Left renal pelvis (tissue), 4 donors: ENCODE measurements at places on chromosomes 11 and 22.

DNA sequence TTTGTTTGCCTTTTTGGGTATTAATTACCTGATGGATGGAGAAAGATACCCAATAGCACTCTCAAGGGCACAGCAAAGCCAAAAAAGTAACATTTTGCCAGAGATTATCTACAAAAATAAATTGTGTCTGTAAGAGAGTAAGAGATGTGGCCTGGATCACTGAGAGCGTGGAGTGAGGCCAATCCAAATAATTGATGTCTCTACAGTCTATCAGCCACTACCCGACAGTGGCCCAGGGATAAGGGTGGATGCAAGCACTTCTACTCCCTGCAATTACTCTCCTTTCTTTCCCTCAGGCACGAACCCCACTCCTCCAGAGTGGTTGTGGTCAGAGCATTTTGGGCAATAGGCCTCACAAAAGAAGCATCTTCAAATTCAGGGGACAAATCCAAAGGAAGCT is 92.3 kb upstream of the ZC3H12C start:
- no peak for DNase-seq

GRCh38 chr22:36743011-36743410 is 32.9 kb downstream of the IFT27 start:
- DNase-seq: no peak

GRCh38 chr11:123316003-123316402 is 114.1 kb upstream of the GRAMD1B start:
- no peak for DNase-seq

DNA sequence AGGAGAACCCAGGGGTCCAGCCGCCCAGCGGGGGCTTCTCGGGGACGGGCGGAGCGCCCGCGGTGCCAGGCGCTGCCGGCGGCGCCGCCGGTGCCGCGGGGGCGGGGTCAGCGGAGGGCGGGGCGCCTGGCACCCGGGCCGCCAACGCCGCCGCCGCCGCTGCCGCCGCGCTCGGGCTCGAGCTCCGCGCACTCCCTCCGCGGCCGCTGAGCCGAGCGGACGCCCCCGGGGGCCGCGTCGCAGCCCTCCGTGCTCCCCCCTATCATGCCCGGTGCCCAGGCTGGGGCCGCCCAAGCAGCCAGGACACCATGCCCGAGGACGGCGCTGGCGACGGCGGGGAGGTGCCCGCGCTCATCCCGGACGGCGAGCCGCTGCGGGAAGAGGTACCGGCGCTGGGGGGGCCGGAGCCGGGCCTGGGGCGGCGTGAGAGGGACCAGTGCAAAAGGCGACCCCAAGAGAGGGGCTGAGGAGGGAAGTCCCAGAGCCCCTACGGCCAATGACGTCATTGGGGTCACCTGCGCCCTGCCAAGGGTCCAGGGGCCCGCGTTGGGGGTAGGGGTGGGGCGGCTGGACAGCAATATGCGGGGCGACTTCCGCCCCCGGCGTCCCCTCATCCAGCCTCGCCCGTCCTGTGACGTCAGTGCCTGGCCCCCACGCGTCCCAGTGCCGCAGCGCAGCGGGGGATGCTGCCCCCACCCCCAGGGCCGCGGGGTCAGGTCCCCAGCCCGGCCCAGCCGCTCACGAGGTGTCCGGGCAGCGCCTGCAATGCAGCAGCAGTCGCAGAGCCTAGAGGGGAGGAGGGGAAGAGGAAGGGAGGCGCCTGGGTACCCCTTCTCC is at the start of gene TMEM151A:
TSS of gene TMEM151A (plus strand) at position 189 of the 837 bp plus-strand sequence. CDS start at position 309, 120 bp downstream.
- DNase-seq: no peak

DNA sequence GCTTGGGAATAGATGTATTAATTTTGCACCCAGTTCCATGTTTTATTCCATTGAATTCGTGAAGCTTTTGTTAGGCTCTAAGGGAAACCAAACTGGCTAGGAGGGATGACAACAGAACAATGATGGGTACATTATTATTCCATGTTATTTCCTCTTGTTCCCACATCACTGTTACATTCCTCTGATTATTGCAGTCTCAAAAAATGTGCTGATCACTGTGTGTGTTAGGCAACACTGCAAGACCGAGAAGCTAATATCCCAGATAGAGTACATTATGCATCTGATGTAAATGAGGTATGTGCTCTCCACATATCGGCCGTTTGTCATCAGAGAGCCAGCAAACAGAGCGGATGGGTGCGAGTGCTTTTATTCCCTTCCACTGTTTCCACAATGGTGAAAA is 327.9 kb downstream of the SOX6 start:
- DNase-seq: no peak

GRCh38 chr11:126336138-126336541 is 19.3 kb upstream of the ST3GAL4 start:
- DNase-seq: no peak

- no peak for DNase-seq
Measured at GRCh38 chr11:19820100-19820499, 107.5 kb downstream of the NAV2 start.

DNA sequence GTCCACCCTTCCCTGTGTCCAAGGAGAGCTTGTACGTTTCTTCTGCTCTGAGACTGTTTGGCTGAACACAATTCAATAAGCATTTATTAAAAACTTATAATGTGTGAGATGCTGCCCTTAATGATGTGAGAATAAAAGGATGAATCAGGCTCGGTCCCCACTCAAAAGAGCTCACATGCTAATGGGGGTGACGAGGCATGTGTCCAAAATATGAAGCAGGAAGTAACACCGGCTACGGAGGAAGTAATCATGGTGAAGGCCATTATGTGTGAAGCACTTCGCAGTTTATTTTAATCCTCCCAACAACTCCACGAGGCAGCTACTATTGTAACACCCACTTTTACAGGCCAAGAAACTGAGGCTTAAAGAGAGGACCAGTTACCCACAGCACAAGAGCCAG is 3.4 kb upstream of the RASD2 start:
- no peak for DNase-seq

GRCh38 chr11:116910378-116910777 is 73.0 kb upstream of the APOA1 start:
- no peak for DNase-seq

- DNase-seq: no peak
Measured at GRCh38 chr11:71940561-71941219, 11.8 kb downstream of the RNF121 start.

- DNase-seq: no peak
Measured at GRCh38 chr22:46662226-46662625, 42.0 kb downstream of the GRAMD4 start.

GRCh38 chr11:71189768-71190315 is 62.5 kb downstream of the SHANK2 start:
- DNase-seq: no peak

- no peak for DNase-seq
Measured at GRCh38 chr22:47259990-47260389, 497.5 kb downstream of the TBC1D22A start.

DNA sequence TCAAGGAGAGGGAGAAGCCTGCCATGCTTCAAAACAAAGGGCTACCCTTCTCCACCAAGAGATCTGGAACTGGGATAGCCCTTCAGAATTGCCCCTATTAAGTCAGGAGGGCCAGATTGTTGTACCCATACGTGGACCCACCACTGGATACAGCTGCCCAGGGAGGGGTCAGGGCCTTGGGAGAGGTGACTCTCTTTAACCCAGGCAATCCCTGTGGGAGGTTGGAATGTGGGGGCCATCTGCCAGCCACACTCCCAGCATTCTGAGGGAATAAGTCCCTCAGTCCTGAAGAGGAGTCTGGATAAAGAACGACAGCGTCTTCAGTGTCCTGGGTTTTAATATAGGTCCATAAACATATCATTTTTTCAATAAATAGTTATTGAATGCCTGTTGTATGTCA is 588.2 kb upstream of the TENM4 start:
- no peak for DNase-seq

DNA sequence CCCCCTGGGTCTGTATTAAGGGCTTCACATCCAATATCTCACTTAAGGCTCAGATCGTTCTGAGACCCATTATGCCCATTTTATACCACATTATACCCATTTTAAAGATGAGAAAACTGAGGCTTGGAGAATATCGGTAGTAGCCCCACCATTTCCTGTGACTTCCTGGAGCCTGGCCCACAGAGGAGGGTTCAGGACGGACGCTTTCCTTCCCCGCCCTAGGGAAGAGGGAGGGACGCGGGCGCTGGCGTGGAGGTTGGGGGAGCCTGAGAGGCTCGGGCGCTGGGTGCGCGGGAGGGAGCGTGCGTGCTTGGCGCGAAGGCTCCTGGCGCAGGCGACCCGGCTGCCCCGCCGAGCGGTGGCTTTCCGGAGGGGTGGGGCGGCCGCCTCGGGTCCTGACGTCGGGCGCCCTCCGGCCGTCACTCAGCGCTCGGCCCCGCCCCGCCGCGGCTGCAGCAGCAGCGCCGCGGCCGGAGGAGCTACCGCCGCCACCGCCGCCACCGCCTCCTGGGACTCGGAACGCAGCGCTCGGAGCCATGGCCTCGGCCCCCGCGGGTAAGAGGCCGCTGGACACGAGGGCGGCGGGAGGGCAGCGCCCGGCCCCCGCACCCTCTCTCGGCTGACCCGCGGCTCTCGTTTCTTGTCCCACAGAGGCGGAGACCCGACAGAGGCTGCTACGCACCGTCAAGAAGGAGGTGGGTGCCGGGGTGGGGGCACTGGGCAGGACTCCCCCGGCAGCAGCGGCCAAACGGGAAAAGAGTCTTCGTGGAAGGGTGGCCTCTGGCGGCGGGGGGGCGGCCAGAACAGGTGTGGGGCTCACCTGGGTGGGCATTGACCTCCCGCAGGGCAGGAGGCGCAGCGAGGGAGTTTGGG is at the start of gene SGSM1:
TSS of gene SGSM1 (plus strand) at position 422 of the 873 bp plus-strand sequence. CDS start at position 537, 115 bp downstream.
- peak; percentile 54 for DNase-seq

DNA sequence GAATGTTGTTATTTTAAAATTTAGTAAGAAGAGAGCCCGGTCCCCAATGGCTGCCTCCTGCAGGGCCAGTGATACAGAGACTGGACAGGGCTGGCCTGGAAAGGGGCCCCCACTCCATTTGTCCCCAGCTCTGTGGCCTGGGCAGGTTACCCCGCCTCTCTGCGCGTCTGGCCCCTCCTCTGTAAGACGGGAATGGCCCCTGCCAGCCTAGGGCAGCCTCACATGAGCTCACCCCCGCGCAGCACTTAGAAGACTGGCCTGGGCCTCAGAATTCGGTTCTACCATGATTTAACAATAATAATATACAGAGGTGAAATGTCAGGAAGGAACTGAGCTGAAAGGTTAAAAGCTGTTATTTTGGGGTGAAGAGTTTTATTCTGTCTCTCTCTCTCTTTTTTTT is 1.3 kb downstream of the APOBEC3G start:
- DNase-seq: no peak

DNA sequence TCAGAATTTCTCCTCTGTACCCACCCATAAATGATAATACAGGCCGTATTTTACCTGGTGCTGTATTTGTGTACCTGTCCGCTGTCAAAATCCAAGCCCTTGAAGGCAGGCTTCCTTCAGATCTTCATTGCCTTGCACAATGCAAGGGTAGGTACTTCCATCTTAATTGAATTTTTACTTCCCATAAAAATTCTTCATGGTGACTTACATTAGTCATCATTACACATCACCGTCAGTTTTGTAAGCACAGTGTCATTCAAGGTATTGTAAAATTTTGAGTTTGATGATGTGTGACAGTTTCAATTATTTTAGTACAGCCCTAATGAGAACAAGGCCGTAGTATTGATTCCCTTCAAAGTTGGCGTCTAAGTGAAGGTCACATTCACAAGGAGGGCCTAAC is 770 bp upstream of the TSG101 start:
- no peak for DNase-seq

GRCh38 chr11:67364783-67365722 is 8.3 kb downstream of the CLCF1 start:
- DNase-seq: no peak
